ENCODE measurements at places on chromosomes 11 and 22.
A peak's percentile ranks its signal among the peaks of the same experiment; 100 is the strongest.

GRCh38 chr11:15969281-15969680 is 387.1 kb downstream of the SOX6 start:
- DNase-seq = peak; percentile 46

GRCh38 chr11:124108156-124108555 is 7.1 kb upstream of the VWA5A start:
- no peak for DNase-seq

DNA sequence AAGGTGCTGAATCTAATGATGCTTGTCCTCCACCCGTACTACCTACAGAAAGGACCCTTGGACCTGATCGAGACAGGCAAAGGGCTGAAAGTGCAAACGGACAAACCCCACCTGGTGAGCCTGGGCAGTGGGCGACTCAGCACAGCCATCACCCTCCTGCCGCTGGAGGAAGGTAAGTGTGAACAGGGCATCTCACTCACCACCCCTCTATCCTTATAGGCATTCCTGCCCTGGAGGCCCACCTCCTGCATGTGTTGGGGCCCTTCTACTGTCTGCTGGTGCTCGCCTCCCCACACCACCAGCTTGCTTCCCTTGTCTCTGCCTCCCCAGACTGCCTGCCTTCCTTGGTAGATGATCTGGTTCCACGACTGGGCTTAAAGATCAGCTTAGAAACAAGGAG is 7.1 kb downstream of the PHLDB1 start:
- no peak for DNase-seq

DNA sequence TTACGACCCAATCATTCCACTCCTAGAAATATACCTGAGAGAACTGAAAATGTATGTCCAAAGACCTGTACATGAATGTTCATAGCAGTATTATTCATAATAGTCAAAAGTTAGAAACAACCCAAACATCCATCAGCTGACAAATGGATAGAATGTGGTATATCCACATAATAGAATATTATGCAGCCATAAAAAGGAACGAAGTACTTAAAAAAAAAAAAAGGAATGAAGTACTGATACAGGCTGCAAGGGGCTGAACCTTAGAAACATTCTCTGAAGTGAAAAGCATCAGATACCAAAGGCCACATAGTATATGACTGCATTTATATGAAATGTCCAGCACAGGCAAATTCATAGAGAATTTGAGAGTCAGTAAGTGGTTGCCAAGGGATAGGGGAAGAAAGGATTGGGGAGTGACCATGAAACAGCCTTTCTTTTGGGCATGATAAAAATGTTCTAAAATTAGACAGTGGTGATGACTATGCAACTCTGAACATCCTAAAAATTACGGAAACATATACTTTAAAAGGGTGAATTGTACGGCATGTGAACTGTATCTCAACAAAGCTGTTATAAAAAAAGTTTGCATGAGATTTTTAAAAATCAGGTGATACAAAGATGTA is 1.8 kb downstream of the TPST2 start:
- no peak for DNase-seq

- no peak for DNase-seq
Observed at GRCh38 chr11:105719073-105719822, 109.4 kb downstream of the GRIA4 start.

DNA sequence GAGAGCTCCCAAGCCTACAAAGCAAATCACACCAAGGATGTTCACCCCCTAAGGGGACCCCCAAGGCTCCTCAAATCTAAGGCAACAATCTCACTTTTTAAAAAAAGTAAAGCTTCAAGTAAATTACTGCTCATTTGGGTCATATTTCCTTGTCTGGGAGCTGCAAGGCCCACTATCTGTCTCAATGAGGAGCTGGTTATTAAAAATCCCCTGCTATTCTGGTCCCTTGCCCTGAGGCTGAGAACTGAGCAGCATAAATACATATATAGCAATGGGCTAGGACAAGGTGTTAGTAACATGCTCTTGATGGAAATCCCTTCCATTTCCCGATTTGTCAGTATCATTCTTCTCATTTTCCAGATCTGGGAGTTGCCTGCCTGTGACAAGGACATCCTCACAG is 119.2 kb downstream of the ETS1 start:
- no peak for DNase-seq

- DNase-seq = no peak
Observed at GRCh38 chr11:93000511-93001476, 31.3 kb downstream of the MTNR1B start.

DNA sequence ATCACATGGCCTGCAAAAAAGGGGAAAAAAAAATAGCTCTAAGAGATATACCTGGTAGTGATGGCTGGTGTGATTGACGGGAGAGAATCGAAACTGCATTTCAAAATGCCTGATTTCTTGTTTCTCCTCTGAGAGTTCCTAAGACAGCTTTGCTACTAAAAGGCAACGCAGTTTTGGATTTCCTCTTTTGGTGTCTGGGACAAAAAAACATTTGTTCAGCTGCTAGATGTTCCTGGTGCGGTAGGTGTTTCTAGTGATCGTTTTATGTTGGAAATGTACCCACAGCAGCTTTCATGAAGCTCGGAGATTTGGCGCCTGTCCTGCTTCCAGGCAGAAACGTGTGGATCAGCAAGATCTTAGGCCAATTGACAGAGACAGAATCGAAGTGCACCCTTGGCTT is 18.1 kb downstream of the P2RX3 start:
- no peak for DNase-seq

- no peak for DNase-seq
Observed at GRCh38 chr11:121368364-121369240, 76.0 kb downstream of the SC5D start.

- DNase-seq = no peak
Observed at GRCh38 chr11:57903441-57904123, 120.1 kb upstream of the OR9Q1 start.

DNA sequence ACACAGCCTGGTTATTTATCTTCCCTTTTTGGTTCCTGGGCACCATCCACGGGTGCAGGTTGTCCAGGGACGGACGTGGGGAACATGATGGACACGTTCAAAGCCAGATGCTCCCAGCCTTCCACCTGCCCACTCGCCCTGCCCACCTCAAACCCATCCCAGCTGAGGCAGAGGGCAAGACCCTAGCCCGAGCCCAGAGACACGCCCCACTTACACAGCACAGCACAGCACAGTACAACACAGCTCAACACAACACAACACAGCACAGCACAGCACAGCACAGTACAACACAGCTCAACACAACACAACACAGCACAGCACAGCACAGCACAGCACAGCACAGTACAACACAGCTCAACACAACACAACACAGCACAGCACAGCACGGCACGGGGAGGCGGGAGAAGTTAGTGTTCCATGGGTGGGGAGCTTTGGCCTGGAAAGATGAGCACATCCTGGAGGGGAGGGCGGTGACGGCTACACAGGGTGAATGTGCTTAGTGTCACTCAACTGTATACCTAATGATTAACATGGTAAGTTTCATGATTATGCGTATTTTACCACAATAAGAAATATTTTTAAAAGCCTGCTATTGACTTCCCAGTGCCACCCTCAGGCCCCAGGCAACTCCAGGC is 1507.5 kb downstream of the BRD1 start:
- DNase-seq = no peak

DNA sequence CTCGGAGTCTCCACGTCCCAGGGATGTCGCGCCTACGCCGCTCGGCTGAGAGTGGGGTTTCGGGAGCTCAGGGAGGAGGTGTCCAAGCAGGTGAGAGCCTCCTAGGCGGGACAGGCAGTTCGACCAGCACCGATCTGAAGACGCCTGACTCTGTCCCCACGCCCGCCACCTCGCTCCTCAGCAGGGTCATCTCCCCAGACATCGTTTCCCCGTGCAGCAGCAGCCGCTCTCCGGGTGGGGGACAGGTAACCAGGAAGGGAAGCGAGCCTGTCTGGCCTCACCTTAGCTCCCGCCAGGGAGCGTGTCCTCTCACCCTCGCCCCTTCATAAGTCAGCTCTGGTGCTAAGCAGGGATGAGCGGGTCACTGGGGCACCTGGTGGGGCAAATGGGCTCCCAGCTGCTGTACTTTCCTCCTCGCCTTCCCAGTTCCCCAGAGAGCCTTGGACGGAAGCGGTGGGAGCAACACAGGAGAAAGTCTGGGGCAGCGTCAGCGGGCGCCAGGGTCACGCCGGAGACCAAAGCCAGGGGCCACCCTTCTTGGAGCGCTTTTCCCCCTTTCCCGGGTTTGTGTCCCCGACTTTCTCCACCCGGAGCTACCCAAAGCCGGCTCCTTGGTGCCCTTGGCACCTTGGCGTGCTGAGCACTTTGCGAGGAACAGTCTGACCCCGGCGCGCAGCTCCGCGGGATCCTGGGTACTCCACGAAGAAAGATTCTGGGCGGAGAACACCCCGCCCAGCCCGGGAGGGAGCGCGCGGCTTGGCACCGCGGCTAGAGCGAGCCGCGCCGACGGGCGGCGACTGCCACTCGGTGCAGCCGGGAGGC is 1.6 kb downstream of the SPON1 start:
- peak; percentile 36 for DNase-seq

DNA sequence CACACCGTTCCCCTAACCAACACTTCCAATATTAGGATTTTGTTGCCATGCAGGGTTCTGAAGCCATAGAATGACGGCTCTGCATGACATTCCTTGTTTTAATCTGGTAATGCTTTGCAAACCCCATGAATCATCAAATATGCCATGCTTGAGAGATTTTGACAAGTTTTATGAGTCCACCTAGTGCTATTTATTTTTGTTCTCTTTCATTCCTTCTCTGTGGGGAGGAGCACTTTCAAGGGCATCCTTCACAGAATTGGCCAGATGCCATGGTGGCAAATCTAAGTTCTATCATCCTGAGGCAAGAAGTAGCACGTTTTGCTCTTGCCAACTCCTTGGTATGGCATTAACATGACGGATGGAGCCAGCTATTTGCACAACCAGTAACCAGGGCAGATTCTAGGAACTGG is 268.4 kb downstream of the FAM76B start:
- no peak for DNase-seq

DNA sequence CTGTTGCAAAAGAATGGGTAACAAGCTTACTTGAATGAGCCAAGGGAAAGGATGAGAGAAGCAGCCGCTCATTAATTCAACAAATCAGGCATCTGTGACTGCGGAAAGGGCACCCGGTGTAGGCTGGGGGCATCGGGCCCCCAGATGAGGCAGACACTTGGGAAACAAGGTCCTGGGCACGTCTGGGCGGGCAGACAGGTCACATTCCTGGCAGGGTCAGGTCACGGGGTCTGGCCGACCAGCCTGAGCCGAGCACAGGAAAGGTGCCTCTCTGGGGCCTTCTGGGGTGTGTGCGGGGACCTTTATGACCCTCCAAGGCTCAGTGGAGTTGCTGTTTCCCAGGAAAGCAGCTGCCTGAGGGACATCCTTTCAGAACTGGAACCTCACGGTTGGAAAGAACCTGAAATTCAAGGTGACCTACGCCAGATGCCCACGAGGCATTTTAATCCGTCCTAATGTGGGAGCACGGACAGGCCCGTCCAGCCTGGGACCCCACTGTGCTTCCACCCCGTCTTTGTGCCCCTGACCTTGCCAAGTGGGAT is 57.1 kb downstream of the ST14 start:
- DNase-seq = no peak

DNA sequence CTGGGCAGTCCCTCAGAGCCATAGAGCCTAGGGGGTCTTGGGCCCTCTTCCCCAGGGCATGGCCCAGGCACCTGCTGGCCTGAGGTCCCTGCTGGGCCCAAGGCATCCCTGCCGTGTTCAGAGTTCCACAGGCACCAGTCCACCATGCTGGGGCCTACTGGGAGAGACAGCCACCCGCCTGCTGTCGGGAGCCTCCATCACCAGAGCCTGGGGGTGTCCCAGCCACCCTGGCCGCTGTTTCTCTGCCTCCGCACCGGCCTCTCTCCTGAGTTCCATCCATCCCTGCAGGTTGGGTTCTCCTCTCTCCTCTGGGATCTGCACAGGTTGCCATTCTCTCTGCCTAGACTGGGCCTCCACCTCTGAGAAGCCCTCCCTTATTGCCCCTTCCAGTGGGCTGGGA is 68.6 kb downstream of the KCNQ1 start:
- DNase-seq = no peak

- no peak for DNase-seq
Observed at GRCh38 chr11:12531020-12531419, 143.2 kb upstream of the TEAD1 start.

GRCh38 chr11:28529046-28529445 is 420.9 kb downstream of the METTL15 start:
- no peak for DNase-seq

DNA sequence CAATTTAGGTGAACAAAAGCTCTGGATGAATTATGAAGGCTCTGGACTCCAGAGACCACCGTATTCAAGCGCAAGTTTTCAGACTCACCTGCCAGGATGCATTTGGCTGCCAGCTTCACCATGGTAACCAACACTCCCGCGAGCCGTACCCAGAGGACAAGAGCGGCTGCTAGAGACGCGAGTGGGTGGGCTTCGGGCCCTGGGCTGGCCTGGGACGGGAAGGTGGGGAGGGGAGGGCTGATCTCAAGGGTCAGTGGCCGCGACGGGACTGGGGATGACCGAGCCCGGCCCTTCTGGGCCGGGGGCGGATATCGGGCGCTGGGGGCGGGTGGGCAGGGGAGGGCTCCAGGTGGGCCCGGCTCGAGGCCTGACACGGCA is 344 bp downstream of the IFT27 start:
- DNase-seq = peak; percentile 65

DNA sequence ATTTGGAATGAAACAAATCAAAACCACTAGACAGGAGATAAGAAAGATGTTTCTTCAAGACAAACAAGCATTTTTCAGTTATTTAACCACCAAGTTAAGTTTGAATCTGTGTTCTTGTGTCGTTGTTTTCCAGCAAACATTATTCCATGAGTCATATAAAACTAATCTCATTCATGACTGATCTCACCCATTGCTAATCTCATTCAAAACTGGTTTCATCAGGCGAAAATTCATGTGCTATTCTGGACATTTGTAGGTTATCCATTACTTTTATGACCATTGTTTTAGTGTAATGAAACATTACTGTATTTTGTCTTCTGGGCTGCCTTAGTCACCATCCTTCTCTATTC is 221.8 kb downstream of the DDX10 start:
- no peak for DNase-seq

DNA sequence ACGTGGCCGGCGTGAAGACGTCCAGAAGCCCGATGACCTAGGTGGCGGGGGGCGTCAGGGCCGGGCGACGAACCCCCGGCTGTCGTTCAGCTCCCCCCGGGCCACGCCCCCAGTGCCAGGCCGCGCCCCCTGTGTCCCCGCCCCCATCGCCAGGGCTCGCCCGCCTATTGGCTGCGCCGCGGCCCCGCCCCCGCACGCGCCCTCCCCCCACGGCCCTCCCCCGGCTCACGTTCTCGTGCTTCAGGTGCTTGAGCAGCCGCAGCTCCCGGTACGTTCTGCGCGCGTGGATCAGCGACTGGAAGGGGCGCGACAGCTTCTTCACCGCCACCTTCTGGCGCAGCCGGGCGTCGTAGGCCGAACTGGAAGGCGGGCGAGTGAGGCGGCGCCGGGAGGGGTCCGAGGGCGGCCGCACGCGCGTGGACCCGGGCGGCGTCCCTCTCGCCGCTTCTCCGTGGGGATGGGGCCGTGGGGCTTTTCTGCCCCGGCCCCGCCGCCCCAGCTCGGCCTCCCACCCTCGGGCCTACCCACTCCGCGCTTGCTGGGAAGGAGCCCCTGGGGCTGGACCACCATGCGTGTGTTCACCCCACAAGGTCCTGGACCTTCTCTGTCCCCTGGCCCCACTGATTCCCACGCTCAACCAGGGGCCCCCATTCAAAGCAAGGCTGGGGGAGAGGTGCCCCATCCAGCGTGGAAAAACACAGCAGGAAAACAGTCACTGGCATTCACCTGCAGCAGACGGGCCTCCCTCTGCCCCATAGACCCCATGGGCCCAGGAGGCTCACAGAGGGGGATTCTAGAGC is 2.4 kb downstream of the MAPK11 start:
- DNase-seq = peak; percentile 76

All from femur (tissue), 1 donor.